ENCODE measurements at places on chromosomes 12 and 14.

GRCh38 chr14:98926146-98926545 lies 345.9 kb downstream of the BCL11B start:
- peak; percentile 16 for DNase-seq

DNA sequence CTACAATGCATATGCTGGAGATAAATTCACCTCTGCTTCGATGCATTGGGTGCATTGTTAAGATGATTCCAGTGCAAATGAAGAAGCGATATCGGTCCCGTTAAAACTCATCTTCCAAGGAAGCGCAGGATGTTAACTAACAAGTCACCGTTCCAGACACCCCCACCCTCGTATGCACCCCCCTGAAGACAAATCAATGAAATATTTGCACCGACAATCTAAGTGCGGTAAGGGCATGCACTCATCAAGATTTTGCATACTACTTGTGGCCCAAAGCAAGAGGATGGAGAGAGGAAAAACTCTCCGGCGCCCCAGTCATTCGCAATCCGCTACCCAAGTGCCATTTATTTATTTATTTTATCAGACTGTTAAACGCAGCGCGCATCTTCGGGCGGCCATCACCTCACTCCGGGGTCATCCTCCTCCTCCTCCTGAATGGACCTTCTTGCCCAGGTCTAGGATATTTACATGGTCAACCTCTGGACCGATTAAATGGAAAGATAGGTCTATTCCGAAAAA lies 1.2 kb downstream of the NOVA1 start:
- no peak for DNase-seq

DNA sequence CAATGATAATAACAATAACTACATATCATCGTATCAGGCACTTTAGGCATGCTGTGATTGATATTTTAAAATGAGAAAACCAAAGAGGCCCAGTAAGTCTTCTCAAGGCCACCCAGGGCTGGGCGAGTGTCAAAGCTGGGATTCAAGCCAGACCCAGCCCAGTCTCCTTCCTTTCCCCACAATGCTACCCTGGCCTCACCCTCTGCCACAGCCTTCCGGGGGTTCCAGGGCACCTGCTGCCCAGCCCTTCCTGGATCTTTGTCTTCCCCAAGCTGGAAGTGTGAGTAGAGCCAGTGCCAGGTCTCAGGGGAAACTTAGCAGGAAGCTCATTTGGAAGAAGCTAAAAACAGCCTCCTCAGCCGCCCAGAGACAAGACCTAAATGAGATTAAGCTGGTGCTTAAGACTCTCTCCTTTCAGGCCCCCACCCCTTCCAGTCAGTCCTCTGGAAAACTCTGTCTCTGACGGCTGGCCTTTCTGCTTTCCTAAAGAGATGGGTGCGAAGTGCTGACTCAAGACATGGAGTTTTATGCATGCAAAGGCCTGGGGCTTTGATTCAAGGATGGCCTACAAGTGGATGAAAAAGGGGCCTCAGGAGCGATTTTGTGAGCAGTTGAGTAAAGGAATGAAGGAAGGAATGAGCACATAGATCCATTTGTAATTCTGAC lies 184.2 kb downstream of the KCNA5 start:
- DNase-seq = no peak

- DNase-seq = peak; percentile 58
Measured at GRCh38 chr12:64457032-64457431, 5.1 kb downstream of the TBK1 start.

- no peak for DNase-seq
Measured at GRCh38 chr14:100840286-100841065, 14.6 kb downstream of the MEG3 start.

DNA sequence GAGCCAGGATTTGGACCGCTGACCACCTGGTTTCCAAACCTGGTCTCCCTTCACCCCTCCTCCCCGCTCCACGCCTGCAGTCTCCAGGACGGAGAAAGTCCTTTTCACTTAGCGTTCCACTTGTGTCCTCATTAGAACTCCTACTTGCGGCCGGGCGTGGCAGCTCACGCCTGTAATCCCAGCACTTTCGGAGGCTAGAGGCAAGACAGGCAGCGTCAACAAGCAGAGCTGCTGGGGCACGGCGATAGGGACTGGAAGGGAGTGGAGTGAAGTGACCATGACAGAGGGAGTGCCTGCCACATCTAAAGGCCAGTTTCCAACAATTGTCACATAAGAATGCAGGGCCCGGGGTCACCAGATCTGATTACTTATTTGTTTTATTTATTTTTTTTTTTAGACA lies 132.5 kb upstream of the NCOR2 start:
- DNase-seq = no peak

DNA sequence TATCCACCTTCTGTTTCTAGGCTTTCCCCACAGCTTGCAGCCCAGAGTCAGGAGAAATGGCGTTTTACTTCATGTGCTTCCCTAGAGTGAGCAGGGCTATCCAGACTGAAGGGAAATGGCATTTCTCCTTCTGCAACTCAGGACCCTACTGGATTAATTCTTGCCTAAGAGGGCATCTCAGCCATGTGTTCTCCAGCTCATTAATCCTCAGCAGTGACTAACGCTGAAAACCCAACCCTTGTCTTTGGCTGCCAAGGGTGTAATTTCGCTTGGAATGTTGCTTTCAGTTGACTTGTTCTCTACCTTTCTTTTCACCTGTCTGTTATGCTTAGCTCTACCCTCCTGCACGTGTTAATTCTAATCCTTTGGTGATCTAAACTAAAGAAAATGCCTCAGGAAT lies 21.0 kb upstream of the EMP1 start:
- no peak for DNase-seq

- no peak for DNase-seq
Measured at GRCh38 chr12:75892731-75893408, 138.7 kb downstream of the PHLDA1 start.

All from stimulated activated CD4-positive, alpha-beta T cell treated with anti-CD3 and anti-CD28 coated beads, Interleukin-4, amount 100 ng/mL, for 24 hours (primary cell).